ENCODE measurements at places on chromosomes 7 and 10.

DNA sequence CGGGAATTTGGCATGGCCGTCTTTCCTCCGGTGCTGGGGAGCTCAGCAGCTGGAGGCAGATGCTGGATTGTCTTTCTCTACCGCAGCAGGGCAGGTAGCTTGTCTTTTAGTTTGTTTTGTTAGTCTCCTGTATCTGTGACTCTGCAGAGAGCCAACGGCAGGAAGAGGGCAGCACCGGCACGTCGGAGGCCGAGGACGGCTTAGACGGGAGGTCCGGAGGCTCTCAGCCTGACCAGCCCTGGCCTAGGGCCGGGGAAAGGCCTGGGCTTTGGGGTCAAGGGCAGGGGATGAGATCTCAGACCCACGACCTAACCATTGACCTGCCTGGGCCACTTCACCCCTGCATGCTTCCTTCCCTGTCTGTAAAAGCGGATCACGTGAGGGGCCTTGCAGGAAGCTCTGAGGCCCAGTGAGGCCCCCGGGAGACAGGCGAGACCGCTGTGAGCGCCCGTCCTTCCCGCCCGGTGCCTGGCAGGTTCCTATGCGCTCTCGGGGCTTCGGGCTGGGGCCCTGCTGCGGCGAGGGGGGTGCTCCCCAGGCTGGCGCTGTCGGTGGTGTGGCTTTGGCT lies 72.7 kb downstream of the LHPP start:
- peak; percentile 60 for DNase-seq

- DNase-seq: peak; percentile 77
Measured at GRCh38 chr10:126504063-126504760, 115.9 kb upstream of the ADAM12 start.

DNA sequence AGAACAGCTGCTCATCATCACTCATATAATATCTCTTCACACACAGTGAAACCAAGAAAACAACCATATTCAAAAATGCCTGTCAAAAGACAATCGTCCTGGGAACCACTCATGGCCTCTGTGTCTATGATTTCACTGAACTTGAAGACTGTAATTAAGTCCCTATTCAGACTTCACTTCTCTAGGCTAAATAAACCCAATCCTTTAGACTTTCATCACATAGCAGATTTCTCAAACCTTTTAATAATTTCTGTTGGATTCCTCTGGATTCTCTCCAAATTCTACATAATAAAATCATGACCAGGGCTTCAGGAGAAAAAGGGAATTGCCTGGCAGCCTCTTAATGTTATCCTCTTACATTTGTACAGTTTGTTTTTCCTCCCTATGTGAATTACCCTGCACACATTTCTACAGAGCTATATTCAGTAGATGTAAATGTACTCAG lies 201.1 kb downstream of the LRRN3 start:
- no peak for DNase-seq

DNA sequence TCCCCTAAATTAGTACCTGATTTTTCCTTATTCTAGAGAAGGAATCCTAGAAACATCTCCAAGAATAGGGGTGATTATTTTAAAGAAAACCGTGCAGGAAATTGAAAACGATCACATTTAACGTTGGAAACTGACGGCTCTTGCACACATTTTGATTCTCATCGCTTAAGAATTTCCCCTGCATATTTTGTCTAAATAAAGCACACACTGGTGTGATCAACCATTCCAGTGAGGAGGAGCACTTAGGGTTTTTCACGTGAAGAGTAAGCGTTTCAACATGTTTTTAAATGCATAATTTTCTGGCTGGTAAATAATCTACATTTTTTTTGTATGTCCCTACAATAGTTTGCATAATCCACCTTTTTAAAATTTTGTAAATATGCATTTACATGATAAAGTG lies 229.7 kb upstream of the PFKP start:
- no peak for DNase-seq

- no peak for DNase-seq
Measured at GRCh38 chr7:8585591-8585990, 152.2 kb downstream of the NXPH1 start.

DNA sequence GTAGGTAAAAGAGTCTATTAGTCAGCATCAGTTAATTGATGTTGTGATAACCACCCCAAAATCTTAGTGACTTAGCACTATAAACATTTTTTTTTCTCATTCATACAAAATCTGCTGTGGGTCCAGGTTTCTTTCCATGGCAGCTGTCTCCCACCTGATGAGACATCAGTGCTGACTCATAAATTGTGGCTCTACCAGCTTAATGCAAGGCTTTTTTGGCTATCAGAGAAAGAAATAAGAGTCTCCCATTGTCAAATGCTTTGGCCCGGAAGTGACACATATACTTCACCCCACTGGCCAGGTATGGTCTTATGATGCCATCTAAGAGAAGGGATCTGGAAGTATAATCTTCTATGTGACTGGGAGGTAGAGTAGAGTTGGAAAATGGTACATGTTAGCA lies 14.5 kb downstream of the DNAJB9 start:
- no peak for DNase-seq

DNA sequence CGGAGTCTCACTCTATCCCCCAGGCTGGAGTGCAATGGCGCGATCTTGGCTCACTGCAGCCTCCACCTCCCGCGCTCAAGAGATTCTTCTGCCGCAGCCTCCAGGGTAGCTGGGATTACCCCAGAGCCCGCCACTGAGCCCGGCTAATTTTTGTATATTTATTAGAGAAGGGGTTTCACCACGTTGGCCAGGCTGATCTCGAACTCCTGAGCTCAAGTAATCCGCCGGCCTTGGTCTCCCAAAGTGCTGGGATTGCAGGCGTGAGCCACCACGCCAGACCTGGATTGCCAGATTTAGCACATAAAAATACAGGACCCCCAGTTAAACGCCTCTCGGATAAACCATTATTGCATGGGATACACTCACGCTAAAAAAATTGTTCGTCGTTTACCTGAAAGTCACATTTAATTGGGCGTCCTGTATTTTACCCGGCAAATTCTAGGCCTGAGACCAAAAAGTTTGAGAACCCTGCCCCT lies 375 bp upstream of the GATAD1 start:
- DNase-seq: no peak

GRCh38 chr7:23714579-23714978 lies 4.6 kb downstream of the STK31 start:
- DNase-seq: no peak

DNA sequence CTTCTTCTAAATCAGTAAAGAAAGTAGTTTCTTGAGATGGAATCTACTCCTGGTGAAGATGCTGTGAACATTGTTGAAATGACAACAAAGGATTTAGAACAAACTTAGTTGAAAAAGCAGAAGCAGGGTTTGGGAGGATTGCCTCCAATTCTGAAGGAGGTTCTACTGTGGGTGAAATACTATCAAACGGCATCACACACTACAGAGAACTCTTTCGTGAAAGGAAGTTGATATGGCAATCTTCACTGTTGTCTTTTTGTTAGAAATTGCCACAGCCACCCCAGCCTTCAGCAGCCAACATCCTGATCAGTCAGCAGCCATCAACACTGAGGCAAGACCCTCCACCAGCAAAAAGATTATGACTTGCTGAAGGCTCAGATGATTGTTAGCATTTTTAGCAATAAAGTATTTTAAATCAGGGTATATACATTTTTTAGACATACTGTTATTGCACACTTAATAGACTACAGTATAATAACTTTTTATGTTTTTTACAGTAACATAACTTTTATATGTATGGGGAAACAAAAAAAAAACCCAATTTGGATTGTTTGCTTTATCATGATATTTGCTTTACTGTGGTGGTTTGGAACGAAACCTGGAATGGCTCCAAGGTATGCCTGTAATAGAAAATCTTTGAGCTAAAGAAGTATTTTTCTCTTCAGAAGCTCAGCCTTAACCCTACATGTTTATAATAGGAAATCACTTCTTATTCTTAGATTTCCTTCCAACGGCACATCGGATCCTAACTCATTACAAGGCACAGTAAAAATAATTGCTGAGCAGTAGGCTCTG lies 257.3 kb downstream of the LRMDA start:
- no peak for DNase-seq

DNA sequence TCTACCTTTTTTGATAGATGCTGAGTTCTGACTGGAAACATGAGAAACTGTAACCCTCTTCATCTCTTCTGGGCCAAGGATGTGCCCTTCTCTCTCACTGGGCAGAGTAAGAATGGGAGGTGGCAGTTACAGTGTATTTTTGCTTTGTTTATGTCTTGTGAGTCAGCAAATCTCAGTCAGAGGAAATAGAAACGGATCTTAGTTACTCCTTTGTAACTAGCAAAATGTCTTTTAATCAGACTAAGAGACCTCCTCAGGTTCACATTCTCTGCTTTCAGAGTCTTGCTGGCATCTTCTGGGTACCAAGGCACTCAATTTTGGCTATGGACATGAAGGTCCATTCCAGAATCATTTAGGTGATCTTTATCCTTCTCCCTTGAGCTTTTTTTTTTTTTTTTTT lies 70.9 kb downstream of the HHEX start:
- DNase-seq: no peak

- no peak for DNase-seq
Measured at GRCh38 chr10:95759233-95759826, 3.4 kb downstream of the ENTPD1 start.

GRCh38 chr7:116953906-116954838 lies 871 bp downstream of the ST7 start:
- DNase-seq: peak; percentile 80

- no peak for DNase-seq
Measured at GRCh38 chr7:131927770-131928423, 371.5 kb upstream of the PODXL start.

GRCh38 chr10:33402220-33403073 lies 68.0 kb upstream of the NRP1 start:
- no peak for DNase-seq

DNA sequence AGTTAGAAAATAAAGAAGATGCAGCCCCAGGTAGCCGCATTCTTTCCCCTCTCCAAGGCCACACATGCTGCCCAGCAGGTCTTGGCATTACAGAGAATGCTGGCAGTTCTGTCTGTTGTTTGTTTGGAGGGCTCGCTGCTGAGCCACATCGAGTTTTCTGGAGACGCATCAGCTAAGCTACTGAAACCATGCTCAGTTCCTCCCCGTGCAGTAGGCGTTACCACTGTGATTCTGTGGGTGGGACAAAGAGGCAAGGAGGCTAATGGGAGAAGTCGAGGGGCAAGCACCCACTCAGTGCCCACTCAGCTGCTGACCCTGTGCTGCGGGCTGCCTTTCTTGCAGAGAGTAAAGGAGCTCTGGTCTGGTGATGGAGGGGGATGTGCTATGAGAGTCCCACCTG lies 15.5 kb upstream of the GTPBP4 start:
- DNase-seq: no peak

DNA sequence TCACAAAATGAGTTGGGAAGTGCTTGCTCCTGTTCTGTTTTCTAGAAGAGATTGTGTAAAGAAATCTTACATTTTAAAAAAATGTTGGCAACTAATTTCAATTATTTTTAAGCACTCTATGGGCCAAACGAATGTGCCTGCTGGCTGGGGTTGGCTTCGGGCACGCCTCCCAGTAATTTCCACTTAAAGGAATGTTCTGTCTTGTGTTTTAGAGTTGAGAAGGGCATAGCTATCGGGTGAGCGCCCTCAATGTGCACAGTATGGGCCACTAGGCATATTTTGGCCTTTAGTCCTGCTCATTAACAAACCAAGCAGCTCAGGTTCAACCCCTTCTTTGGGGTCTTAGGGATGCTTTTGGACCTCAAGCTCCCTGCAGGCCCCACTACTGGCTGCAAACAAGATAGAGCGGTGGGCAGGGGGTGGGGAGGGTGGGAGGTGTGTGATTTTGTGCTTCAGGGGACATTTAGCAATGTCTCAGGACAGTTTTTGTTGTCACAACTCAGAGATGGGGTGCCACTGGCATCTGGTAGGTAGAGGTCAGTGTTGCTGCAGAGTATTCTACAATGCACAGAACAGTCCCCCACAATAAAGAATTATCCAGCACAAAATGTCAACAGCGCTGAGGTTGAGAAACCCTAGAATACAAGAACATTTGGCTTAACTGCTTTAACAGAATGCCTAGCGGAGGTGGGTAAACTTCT lies 40.7 kb downstream of the TACC2 start:
- no peak for DNase-seq

GRCh38 chr7:148264933-148265557 lies 325.5 kb upstream of the C7orf33 start:
- DNase-seq: peak; percentile 76

DNA sequence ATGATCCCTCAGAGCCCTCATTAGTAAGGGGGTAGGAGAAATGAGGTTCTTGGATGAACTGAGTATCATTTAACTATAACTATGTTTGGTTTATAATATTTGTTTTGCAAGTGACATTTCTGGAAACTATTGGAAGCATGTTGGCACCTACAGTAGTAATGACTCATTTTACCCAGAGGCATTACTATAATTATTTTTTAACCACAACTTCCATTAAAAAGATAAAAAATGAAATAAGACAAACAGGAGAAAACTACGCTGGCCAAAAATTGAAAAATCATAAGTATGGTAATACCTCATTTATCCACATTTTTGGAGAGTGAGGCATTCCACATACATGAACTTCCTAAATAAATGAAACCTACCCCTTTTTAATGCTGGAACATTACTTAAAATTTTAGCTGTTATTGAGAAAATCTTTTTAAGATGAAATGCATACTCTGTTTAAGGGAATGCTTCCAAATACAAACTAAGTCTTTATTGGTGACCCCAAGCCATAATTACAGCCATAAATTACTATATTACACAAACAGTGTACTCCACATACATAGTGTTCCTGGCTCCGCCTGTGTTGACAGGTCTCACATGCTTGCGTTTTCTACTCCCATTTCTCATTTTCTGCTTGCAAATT lies 84.6 kb upstream of the CAPZA2 start:
- DNase-seq: no peak

DNA sequence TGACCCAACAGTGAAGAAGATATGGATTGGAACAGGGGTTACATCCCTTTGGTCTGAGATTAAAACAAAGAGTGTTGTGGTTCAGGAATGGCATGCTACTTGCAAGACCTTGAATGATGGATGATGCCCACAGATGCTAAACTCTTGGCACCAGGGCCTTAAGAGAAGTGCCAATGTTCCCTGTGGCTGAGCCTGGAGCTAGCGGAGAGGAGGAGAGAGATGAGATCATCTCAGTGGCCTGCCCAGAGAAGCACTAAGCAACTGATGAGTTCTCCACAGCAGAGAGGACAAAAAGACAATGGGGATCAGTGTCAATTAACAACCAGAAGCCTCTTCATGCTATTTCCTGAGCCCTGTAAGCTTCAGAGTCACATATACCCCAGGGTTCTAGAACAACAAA lies 97.8 kb downstream of the ELAPOR2 start:
- DNase-seq: no peak

GRCh38 chr7:5689118-5689517 lies 92.3 kb downstream of the RNF216 start:
- DNase-seq: no peak

DNA sequence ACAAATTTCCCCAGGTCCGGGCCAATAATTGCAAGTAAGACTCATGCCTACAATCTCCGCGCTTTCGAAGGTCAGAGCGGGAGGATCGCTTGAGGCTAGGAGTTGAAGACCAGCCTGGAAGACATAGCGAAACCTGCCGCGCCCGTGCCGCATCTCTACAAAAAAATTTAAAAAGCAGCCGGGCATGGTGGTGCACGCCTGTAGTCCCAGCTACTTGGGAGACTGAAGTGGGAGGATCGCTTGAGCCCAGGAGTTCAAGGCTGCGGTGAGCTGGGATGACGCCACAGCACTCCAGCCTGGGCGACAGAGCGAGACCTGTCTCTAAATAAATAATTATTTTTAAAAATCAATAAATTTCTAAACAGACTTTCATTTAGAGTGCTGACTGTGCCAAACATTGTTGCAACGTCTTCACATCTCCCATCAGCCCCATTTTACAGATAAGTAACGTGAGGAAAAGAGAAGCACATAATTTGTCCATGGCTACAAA lies 494 bp upstream of the CFAP43 start:
- no peak for DNase-seq
